HuH-7 (cell line): ENCODE measurements at places on chromosomes 13 and 19.

DNA sequence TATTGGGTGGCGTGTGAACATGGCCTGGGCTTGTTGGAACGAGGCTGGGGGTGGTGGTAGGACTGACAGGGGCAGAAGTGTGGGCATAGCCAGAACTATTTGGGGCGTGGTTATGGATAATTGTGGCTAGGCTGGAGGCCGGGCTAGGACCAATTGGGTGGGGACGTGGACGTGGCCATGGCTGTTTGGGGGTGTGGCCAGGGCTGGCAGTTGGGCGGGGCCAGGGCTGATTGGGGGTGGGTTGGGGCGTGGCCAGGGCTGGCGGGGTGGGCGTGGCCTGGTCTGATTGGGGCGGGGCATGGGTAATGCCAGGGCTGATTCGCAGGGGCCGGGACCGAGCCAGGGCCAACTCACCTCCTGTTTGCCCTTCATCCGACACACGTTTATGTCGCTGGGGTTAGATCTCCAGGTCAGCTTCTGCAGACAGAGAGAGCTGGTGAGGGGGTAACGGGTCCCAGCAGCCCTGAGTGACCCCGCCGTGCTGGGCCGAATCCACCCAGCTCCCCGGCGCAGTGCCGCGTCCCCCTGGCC lies 2.8 kb downstream of the SEMA6B start:
- DNase-seq = no peak

- no peak for DNase-seq
Observed at GRCh38 chr13:98622931-98623331, 46.0 kb upstream of the STK24 start.

DNA sequence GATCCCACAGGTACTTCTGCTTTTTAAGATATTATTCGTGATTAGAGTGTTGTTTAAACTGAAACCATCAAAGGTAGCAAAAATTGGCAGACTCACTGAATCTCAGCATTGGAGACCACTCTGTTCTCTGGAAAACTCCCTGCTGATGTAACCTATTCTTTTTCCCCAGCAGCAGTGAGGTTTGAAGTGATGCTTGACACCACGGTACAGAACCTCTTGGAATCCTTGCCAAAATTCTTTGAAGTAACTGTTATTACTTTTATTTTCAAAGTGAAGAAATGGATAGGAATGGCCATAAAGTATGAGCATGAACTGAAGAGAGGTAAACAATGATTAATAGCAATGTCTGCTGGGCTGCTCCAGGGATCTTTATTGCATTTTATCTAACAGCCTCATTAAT lies 66.4 kb upstream of the KL start:
- no peak for DNase-seq

GRCh38 chr13:34764246-34764645 lies 177.8 kb upstream of the NBEA start:
- DNase-seq = no peak

DNA sequence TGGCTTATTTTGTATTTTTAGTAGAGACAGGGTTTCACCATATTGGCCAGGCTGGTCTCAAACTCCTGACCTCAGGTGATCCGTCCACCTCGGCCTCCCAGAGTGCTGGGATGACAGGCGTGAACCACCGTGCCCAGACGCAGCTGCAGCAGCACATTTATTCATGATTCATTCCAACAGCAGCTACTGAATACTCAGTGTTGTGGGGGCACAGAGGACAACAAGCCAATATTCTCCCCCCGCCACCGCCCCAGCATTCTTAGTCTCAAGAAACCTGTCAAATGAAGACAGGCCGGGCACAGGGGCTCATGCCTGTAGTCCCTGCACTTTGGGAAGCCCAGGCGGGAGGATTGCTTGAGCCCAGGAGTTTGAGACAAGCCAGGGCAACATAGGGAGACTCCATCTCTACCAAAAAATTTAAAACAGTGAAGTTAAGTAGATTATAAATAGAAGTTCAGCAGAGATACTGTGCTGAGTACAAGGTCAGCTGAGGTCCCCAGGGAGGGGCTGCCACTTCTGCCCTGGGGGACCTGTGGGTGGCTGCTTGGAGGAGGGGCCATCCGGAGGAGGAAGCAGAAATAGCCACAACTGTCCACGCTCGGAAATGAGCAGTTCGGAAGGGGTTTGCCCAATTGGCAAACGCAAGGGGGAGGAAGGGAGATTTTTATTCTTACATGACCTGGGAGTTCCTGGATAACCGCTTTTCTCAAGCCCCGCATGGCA lies 4.3 kb downstream of the DOT1L start:
- no peak for DNase-seq

DNA sequence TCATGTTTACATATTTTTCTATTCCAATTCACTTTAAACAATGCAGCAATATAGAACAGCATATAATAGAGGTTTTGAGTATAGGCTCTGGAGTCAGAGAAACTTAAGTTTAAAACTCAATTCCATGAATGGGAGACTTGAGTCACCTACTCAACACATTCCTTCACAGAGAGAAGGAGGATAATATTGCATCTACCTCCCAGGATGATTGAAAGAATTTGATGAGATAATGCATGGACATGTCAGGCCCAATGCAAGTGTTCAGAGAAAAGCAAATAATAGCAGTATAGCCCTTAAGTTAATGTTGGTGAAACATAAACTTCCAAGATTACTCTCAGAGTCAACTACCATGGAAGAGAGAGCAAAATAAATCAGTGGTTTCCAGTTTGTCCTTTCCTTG lies 170.2 kb downstream of the DCLK1 start:
- no peak for DNase-seq
